Activated CD4-positive, alpha-beta memory T cell treated with anti-CD3 and anti-CD28 coated beads for 36 hours (primary cell): ENCODE measurements at places on chromosomes 7 and 10. TPM values are rescaled to one million over a fixed set of nuclear protein-coding genes. Genes with fewer than 3 reads are reported as not detected.

- DNase-seq = no peak
These were observed 36.6 kb downstream of the SBDS start for GRCh38 chr7:66958538-66959350.

Gene NUTM2A
- total RNA-seq = 0.17 TPM

GRCh38 chr10:43046288-43046991 lies 30.4 kb upstream of the RET start:
- DNase-seq = peak; percentile 5

DNA sequence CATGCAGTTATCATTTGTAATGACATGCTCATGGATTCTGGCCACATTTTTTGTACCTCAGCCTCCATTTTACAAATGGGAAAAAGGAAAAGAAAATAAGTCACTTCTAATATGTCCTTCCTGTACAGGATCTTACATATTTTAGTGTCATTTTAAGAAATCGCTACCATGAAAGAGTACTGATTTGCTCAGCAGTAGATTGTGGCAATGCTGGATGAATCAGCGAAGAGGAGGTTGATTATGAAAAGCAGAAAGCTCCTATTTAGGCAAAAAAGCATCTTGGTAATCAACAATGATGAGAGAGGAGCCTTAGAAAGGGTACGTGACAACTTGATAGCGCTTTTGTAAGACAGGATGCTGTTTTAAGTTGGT lies 522.9 kb downstream of the PARD3 start:
- no peak for DNase-seq

Gene AKR1C8
- 0.33 TPM for total RNA-seq

GRCh38 chr7:155889636-155890511 lies 77.6 kb upstream of the SHH start:
- DNase-seq = no peak

Gene SPDYE9
- total RNA-seq = not detected
